ENCODE measurements at places on chromosomes 5 and 9.

DNA sequence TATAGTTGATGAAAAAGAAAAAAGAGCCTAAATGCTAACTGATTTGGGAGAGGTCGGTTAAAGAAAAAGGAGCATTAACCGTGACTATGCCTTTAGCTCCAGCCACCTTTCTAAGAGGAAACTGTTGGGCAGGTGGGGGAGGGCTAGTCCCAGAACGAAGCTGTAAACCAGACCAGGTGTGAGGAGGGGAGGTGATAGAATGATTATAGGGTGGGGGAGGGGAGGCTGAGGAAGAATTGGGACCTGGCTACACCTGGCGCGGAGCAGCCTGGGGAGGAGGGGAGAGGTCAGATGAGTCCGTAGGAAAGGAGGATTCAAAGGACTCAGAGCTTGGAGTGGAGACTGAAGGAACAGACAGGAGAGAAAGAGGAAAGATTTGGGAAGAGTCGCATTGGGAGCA, 73.4 kb downstream of the PHAX start:
- no peak for DNase-seq

DNA sequence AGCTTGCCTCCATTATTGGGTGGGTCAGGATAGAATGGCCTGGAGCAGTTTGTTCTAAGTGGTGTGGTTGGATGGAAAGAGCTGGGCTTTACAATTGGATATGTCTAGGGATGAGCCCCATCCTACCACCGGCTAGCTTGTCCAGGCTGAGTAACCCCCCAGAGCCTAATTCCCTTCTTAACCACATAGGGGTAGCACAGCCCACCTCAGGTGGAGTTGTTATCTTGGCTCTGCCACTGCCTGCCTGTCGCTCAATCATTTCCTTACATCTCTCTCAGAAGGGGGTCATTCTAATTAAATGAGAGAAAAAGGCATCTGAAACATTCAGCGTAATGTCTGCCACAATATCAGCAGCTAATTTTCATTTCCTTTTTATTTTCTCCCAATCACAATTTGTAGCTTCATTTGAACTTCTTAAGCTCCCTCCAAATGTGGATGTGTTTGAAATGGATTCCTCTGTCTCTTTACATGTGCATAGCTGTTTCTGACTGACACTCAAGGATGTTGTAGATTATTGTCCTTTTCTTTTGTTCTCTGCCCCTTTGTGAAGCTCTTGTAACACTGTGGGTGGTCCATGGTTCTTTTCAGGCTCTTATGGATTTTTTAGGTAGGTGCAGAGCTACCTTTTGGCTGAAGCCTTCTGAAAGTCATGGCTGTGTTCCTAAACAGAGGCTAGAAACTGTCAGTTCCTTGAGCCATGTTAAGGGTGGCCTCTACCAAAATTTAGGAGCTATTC, 383.1 kb upstream of the KLF4 start:
- DNase-seq, result no peak

- DNase-seq, result peak; percentile 35
Measured at GRCh38 chr9:14170973-14171596, 142.9 kb downstream of the NFIB start.

GRCh38 chr5:168002116-168002515, 289.3 kb upstream of the WWC1 start:
- DNase-seq, result no peak

DNA sequence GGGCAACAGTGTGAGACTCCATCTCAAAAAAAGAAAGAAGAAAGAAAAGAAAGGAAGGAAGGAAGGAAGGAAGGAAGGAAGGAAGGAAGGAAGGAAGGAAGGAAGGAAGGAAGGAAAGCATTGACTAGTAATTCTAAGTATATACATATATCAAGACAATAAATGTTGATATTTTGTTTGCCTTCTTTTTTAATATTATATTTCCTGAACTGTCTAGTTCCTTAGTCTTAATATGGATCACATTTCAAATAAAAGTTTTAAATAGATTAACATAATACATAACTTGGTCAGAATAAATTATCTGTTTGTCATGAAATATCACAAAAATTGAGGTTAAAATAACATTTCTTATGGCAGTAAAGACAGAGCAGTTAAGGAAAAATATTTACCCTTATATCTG, 1448.4 kb upstream of the C9orf72 start:
- no peak for DNase-seq

GRCh38 chr5:110362261-110362660, 364.2 kb downstream of the TMEM232 start:
- no peak for DNase-seq

- no peak for DNase-seq
Measured at GRCh38 chr9:102778746-102779145, 216.4 kb upstream of the CYLC2 start.

Data from fibroblast of gingiva (primary cell).